ENCODE measurements at places on chromosomes 6 and 20.

GRCh38 chr6:167688123-167688522, 138.6 kb upstream of the AFDN start:
- no peaks in the 10 kb centered on the region for H3K36me3 ChIP-seq
- peaks cover 55% of the 10 kb centered on the region for H3K27me3 ChIP-seq
- no peaks in the 10 kb centered on the region for H3K4me1 ChIP-seq
- no peak for DNase-seq
- no peak overlapping the region for H3K27ac ChIP-seq
- no peak overlapping the region for H3K4me3 ChIP-seq

DNA sequence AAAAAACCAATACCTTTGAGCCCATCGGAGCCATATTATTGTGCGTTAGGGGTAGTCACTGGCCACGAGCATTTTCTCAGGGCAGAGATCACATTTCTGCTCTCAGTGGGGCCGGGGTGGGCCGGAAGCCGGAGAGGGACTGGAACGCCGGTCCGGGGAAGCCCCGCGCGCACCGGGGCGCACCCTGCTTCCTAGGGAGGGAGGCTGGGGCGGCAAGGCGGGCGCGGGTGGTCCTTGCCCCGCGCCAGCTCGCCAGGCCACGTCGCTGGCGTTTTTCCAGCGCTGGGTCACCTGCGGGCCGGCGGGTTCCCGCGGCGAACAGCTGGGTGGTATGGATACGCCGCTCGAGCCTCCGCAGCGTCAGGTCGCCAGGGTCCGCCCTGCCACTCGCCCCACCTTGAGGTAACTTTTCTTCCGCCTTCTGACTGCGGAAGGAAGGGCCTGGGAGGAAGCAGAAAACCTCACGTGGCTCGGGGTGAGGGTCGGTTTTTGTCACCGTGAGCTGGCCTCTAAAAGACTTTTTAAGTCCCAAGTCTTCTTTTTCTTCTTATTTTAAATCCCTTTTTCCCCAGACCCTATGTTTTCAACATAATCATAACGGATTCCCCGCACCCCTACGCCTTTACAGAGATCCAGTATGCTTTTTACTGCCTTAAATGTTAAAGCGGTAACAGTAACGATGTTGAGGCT, 2.7 kb upstream of the EEF1A1 start:
- H3K27ac ChIP-seq, result peak overlapping the region; percentile 97
- peaks cover 25% of the 10 kb centered on the region for H3K36me3 ChIP-seq
- H3K4me1 ChIP-seq, result peaks cover 27% of the 10 kb centered on the region
- peak overlapping the region; percentile 89 for H3K4me3 ChIP-seq
- peak; percentile 83 for DNase-seq

- peaks cover 5% of the 10 kb centered on the region for H3K4me1 ChIP-seq
- no peaks in the 10 kb centered on the region for H3K36me3 ChIP-seq
- no peak overlapping the region for H3K27ac ChIP-seq
- no peak overlapping the region for H3K4me3 ChIP-seq
Observed at GRCh38 chr20:16760431-16761304, 12.5 kb downstream of the OTOR start.

- peak overlapping the region; percentile 81 for H3K4me3 ChIP-seq
- H3K4me1 ChIP-seq, result peaks cover 62% of the 10 kb centered on the region
- peak overlapping the region; percentile 88 for H3K27ac ChIP-seq
- no peak for DNase-seq
Observed at GRCh38 chr6:41073968-41074691, 1.4 kb downstream of the NFYA start.

DNA sequence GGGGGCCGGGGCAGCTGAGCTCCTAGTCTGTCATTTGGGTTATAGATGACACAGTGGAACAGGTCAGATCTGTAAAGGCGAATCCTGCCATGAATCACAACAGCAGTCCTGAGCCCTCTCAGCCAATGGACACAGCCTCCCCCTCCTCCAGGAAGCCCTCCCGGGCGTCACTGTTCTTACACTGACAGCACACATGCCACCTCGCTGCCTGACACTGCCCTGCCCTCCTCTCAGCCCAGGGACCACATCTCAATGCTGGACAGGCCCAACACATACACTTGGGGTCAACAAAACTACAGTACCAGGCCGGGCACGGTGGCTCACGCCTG, 26.8 kb downstream of the ZBTB46 start:
- no peaks in the 10 kb centered on the region for H3K36me3 ChIP-seq
- no peak for DNase-seq
- H3K27ac ChIP-seq, result no peak overlapping the region
- peaks cover 14% of the 10 kb centered on the region for H3K27me3 ChIP-seq
- H3K4me3 ChIP-seq, result no peak overlapping the region
- peaks cover 5% of the 10 kb centered on the region for H3K4me1 ChIP-seq

- H3K36me3 ChIP-seq, result peaks cover 3% of the 10 kb centered on the region
- no peak for DNase-seq
- H3K4me1 ChIP-seq, result no peaks in the 10 kb centered on the region
- peaks cover 37% of the 10 kb centered on the region for H3K27me3 ChIP-seq
- H3K4me3 ChIP-seq, result no peak overlapping the region
- H3K27ac ChIP-seq, result no peak overlapping the region
Observed at GRCh38 chr6:170590725-170591124, 6.3 kb upstream of the PDCD2 start.

DNA sequence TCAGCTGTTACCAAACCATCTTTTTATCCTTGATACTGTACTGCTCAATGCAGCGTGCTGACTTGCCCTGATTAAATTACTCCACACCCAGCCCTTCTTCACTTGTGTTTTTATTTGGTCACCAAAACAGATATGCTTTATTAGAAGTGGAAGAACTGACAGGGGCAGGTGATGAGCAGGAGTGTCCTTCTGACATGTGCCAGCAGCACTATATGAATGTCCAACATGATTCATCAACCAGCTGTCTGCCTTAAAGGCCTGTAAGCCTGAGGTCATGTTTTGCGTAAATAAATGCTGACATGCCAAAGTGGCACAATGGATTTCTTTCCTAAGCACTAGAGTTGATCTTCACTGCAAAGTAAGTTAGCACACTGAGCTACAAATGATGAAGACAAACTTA, 15.4 kb downstream of the POPDC3 start:
- no peaks in the 10 kb centered on the region for H3K4me1 ChIP-seq
- no peak overlapping the region for H3K4me3 ChIP-seq
- no peak for DNase-seq
- H3K36me3 ChIP-seq, result no peaks in the 10 kb centered on the region
- no peak overlapping the region for H3K27ac ChIP-seq

DNA sequence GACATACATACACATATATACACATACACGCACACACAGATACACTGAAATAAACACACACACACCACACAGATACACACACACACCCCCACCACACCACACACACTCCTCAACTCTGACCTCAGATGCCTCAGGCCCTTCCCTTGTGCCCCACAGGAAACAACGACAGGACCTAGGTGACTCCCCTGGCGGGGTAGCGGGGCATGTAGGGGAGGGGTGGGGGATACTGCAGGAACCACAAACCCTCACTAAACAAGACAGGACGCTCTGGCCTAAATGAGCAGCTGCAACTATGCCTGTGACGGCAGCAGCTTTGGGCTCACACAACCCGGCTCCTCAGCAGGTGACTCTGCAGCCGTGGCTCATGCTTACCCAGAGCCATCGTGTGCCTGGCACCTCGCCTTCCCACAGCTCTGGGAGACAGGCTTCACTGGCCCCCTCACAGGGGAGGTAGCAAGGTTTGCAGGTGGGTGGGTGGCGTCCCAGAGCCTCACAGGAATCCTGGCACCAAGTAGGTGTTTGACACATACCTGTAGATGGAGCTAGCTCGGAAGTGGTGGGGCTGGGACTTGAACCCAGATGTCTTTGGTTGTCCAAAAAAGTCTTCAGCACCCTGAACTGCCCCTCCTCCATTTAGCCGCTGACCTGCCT, 100.8 kb downstream of the GRM4 start:
- no peak overlapping the region for H3K27ac ChIP-seq
- peaks cover 9% of the 10 kb centered on the region for H3K4me1 ChIP-seq
- H3K36me3 ChIP-seq, result no peaks in the 10 kb centered on the region

GRCh38 chr20:5887386-5887785, 62.9 kb downstream of the TRMT6 start:
- H3K27ac ChIP-seq, result no peak overlapping the region
- no peaks in the 10 kb centered on the region for H3K36me3 ChIP-seq
- DNase-seq, result no peak
- no peak overlapping the region for H3K4me3 ChIP-seq
